NCI-H524 treated with DMSO at 0.1 percent for 48 hours (cell line): ENCODE measurements at places on chromosomes 12 and 14.

GRCh38 chr12:95633049-95633731, 81.9 kb upstream of the USP44 start:
- no peak for DNase-seq

GRCh38 chr12:25477217-25477616, 75.9 kb downstream of the LMNTD1 start:
- DNase-seq = no peak

- DNase-seq = no peak
Measured at GRCh38 chr12:103924761-103925641, 5.2 kb upstream of the HSP90B1 start.

GRCh38 chr12:88141425-88141773, 489 bp downstream of the CEP290 start:
- DNase-seq = no peak

- DNase-seq = no peak
Measured at GRCh38 chr12:50517421-50518048, 12.8 kb downstream of the DIP2B start.

GRCh38 chr12:44000309-44000952, 164.6 kb downstream of the TMEM117 start:
- DNase-seq = no peak

GRCh38 chr12:21894792-21895595, 46.2 kb downstream of the ABCC9 start:
- no peak for DNase-seq

DNA sequence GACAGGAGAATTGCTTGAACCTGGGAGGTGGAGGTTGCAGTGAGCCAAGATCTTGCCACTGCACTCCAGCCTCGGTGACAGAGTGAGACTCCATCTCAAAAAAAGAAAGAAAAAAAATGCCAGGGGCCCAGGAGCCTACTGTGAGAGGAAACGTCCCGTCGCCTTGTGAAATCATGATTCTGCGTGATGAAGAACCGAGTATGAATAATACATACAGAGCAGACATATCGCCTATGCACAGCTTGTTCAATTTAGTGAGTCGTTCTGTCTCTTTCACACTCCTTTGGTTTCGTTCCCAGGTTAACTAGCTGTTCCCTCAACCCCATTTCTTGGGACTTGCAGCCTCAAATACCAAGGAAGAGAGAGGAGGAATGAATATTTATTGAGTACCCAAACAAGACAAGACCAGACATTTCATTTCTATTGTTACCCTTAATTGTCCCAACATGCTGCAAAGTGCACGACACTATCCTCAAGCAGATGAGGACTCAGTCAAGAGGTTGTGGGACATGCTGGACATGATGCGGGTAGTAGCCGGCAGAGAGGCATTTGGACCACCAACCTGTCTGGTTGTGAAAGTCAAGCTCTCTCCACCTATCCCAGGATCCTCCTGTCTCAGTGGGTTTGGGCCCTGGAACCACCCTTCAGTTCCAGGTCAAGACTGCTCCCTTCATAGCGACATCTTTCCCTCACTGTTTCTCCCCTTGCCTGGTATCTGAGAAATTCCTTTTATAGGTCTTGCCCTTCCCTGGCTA, 8.6 kb upstream of the CD27 start:
- no peak for DNase-seq

DNA sequence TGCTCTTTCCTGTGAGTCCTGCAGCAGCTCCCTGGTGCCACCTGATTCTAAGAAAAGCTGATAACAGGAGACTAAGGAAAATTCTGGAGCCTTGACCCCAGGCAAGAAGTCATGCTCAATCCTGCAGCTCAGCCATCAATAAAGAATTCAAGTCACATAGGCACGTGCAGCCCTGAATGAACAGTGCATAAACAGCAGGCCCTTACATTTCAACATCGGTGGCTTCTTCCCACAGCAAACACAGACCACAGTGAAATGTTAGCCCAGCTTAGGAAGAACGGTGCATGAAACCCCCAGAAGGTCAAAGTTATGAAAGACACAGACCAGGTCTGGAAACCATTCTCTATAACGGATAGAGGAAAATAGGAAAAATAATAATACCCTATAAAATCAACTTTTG, 10.5 kb downstream of the CINP start:
- no peak for DNase-seq

DNA sequence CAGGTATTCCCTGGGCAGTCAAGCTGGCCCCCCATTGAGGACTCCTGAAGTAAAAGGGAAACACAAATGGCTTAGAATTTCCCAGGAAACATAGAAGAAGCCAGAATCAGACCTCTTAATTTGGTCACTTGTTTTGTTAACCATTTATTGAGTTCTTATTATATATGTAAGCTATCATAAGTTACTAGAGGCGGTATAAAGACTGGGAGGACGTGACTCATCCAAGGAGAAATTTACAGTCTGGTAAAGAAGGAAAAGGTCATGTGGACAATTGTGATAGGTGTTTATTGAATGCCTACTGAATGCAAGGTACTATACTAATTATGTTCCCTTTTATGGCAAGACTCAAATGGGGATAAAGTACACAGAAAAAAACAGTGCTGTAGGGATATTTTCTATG, 146.7 kb downstream of the DYRK2 start:
- DNase-seq = no peak

DNA sequence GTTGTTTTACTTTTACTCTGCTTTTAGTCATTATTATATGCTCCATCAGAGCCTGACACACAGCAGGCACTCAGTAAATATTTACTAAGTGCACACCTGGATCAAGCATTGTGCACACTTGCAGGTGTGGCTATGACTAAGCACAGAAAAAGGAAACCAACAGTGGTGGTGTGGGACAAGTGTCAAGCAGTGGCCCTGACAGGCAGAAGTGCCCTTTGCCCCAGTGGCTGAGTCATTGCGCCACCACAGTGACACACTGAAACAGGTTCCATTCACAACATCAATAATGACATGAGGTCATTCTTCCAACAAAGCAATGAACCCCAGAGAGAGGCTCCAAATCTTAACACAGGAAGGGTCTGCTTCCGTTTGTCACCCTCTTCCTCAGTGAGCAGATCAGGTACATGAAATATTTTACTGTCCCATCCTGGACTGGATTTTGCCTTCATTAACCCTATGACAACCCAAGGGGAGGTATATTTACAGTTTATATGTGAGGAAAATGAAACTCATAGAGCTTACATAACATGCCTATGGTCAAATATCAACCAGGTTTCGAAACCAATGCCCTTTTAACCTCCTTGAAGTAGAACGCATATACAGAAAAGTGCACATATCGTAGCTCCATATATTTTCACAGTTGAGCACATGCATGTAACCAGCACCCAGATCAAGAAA, 82.6 kb upstream of the GTF2A1 start:
- no peak for DNase-seq

GRCh38 chr12:7144414-7145120, 14.4 kb downstream of the CLSTN3 start:
- no peak for DNase-seq

GRCh38 chr14:100873096-100873482, 30.4 kb downstream of the RTL1 start:
- DNase-seq = no peak

DNA sequence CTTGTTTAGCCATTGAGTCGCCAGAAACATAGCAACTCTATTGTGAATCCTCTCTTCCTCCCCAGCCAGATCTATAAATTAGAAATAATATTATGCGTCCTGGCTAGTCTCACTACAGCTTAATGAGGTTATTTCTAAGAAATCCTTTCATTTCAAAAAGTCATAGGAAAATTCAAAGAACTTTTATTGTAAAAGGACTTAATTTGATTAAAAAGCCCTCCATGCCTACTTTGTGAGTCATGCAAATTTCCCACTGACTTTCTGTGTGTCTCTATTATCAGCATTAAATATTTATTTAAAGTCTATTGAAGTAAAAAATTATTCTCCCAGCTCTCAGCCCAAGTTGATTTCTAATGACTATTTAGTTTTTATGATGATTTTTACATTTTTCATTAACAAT, 160.7 kb downstream of the PHLDA1 start:
- DNase-seq = no peak

- DNase-seq = no peak
Measured at GRCh38 chr12:31778687-31779086, 49.9 kb upstream of the AMN1 start.

- peak; percentile 31 for DNase-seq
Measured at GRCh38 chr14:89618811-89619551, 201.9 kb upstream of the FOXN3 start.

GRCh38 chr14:99929601-99930000, 135.6 kb upstream of the EVL start:
- DNase-seq = no peak

- no peak for DNase-seq
Measured at GRCh38 chr14:56487761-56488160, 91.8 kb upstream of the TMEM260 start.

- DNase-seq = no peak
Measured at GRCh38 chr14:39422243-39422642, 10.0 kb downstream of the FBXO33 start.

- DNase-seq = no peak
Measured at GRCh38 chr14:79525416-79525815, 685.9 kb downstream of the DIO2 start.

- no peak for DNase-seq
Measured at GRCh38 chr14:77544571-77544970, 46.0 kb upstream of the ISM2 start.

GRCh38 chr12:79982086-79983062, 47.5 kb upstream of the PPP1R12A start:
- DNase-seq = no peak

DNA sequence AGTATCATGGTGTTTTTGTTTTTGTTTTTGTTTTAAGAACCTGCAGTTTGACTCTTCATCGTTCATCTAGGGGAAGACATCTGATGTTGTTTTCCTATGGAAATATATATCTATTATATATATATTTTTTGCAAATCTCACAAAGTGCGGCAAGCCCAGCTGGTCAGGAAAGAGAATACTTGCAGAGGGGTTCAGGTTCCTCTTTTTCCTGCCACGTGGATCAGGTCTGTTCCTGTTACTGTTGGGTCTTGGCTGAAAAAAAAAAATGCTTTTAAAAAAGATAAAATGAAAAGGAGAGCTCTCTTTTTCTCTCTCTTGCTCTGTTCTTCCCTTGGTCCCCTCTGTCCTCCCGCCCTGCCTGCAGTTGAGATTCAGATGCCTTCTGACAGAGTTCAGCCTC, 179.4 kb upstream of the BCL2L14 start:
- no peak for DNase-seq

GRCh38 chr12:62792236-62792870, 142.6 kb downstream of the PPM1H start:
- no peak for DNase-seq

GRCh38 chr12:32062881-32063280, 43.8 kb upstream of the BICD1 start:
- DNase-seq = no peak

GRCh38 chr14:101950100-101950499, 14.3 kb upstream of the DYNC1H1 start:
- DNase-seq = no peak

- no peak for DNase-seq
Measured at GRCh38 chr14:46582826-46583225, 68.8 kb downstream of the RPL10L start.

DNA sequence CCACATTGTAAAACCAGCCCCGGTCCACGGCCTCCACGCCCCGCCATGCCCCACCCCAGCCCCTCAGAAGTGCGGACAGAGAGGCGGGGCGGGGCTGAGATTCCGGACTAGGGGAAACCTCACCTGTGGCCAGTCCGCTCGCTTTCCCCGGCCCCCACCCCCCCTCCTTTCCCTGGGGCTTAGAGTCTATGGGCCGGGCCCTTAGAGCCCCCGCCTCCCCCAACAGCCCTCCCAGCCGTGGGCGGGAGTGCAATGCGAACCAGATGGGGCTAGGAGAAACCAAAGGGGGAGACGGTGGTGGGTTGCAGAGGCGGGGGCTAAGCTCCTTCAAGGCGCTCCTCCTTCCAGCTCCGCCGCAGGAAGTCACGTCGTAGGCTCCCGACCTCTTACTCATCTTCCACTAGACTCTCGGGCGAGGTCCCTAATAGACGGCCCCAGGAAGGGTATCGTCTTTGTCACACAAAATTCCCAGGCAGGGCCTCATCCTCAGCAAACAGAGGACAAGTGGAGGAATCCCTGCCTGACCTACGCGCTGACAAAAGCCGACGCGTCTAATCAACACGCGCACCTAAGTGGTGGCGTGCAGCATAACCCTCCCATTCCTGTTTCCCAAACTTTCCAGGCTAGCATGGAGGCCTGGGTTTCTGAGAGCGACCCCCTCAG, 1.1 kb upstream of the NAB2 start:
- peak; percentile 75 for DNase-seq

DNA sequence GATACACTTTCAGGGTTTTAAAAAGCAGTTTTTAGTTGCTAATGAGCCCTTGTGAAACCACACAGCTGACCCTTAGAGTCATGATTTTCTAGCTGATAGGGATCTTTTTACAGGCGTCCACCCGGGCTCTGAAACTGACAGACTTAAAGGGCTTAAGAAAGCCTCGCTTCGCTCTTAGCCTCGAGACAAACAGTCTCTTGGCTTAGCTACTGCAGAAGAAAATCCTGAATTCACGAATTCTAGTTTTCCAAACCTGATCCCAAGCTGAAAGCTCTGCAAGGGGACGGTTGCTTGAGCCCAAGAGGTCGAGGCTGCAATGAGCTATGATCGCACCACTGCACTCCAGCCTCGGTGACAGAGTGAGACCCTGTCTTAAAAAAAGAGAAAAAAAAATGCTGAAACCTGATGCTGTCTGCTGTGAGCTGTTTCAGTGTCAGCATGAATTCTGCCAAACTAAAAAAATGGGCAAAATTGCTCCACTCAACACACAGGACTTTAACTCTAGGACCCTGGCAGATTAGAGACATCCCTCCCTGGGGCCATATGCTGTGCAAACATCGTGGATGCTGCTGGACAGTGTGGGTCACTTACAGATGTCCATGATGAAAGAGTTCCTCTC, 3.1 kb upstream of the HPD start:
- no peak for DNase-seq

GRCh38 chr12:5430641-5431603, 986 bp upstream of the NTF3 start:
- DNase-seq = no peak

GRCh38 chr14:55805250-55805649, 225.2 kb downstream of the KTN1 start:
- DNase-seq = no peak

DNA sequence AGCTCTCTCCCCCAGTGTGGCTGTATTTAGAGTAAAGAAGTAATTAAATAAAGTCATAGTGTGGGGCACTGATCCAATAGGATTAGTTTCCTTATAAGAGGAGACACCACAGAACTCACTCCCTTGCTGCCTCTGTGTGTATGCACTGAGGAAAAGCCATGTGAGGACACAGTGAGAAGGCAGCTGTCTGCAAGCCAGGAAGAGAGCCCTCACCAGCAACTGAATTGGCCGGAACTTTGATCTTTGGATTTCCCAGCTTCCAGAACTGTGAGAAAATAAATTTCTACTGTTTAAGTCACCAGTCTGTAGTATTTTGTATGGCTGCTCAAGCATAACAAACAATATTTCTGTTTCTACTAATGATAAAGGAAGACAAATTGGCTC, 368.7 kb upstream of the PRICKLE1 start:
- no peak for DNase-seq

GRCh38 chr12:108847705-108848104, 9.7 kb downstream of the SSH1 start:
- DNase-seq = no peak
